ENCODE measurements at places on chromosomes 6 and 20.

DNA sequence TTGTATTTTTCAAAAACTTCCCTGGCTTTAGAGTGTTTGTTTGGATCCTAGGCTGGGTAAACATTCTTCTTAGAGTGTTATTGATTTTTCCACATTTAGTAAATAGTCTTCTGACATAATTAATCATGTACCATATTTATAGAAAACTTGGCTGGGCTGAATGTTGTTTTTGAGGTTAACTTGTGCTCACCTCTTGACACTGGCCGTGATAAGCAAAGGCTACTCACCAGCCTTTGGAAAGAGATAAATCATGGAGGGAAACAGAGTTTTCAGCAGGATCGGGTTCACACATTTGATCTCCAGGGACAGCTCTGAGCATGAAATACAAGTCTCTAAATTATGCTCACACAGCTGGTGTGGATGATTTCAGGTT, 6.2 kb upstream of the CD93 start:
- peak; percentile 53 for DNase-seq

DNA sequence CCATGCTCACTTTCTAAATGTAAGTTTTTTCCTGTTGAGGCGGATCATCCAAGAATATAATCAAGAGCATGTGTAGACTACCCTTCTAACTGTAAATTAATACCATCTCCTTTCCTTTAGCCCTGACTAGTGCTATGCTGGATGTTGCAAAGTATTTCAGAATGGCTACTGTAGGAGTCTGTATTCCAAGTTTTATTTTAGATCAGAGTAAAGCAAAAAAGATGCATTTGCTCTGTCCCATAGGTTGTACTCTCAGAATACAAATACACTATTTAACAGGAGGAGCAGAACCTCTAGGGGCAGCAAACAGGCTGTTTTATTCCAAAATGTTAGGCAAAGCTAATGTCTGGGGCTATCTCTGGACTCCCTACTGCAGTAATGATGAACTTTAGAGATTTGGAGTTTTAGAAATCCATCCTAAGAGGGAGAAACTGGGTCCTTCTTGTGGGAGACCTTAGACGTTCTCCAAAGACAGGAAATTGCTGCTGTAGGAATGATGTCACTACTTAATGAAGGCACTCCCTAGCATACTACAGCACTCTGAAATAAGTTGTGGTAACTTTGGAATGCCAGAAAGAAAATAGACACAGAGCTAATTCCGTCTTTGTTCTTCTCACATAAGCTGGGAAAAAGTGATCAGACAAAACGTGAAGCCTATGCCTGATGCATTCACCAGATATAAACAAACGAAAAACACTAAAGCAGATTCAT, 392.4 kb upstream of the HS3ST5 start:
- DNase-seq = no peak

DNA sequence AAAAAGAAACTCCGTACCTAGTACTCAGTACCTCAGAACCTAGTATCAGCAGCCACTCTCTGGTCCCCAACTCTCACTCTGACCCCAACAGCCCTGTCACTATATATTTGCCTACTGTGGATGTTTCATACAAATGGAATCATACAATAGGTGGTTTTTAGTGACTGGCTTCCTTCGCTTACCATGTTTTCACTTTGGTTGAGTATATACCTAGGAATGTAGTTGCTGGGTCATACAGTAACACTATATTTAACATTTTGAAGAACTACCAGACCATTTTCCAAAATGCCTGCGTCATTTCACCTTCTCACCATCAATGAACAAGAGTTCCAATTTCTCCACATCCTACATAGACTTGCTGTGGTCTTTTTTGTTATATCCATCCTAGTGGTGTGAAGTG, 283.2 kb downstream of the GMDS start:
- no peak for DNase-seq

DNA sequence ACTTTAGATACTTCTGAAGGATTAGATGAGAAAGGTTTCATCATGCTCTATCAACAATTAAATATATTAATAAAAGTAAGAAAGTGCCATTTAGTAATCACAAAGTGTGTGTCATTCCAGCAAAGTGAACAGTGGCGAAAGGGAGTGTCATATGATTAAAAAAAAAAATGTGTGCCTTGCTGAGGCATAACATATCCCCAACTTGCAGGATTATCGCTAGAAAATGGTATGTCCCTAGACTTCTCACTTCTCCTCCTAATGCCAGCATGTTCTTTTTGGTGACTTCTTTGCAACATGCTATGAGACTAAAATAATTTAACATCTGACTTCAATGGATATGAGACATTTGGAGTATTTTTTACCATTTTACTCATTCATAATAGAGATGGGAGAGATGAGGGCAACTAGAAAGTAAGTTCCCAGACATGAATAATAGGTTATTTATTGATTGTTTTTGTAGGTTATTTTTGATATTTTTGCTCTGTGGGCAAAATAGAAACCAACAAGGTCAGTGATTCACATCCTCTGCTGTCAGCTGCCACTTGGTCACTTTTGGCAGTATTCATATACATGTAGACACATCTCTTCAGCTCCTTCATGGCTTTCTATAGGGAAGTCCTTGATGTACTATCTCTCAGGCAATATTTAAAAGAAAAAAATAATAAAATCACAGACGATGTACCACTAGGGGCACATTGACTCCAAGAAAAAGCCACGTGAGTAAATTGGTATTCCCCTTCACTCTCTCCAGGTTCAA, 370.1 kb downstream of the BMP2 start:
- DNase-seq = no peak

GRCh38 chr6:39958947-39959346, 24.7 kb upstream of the MOCS1 start:
- no peak for DNase-seq

DNA sequence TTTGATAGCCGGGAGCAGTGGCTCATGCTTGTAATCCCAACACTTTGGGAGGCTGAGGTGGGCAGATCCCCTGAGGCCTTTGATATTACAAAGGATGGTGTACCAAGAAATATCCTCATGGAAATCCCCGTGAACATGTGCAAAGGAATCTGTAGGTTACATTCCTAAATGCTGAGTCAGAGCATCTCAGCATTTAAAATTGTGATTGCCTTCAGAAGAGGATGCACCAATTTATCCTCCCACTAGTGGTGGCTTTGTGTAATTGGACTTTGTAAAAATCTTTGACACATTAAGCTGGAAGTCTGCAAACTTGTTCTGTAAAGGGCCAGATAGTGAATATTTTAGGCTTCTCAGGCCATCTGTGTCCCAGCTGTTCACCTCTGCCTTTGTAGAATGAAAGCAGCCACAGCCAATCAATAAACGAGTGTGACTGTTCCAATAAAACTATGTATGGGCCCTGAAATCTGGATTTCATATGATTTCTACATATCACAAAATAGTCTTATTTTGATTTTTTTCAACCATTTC, 11.8 kb downstream of the TMEM14B start:
- DNase-seq = no peak

DNA sequence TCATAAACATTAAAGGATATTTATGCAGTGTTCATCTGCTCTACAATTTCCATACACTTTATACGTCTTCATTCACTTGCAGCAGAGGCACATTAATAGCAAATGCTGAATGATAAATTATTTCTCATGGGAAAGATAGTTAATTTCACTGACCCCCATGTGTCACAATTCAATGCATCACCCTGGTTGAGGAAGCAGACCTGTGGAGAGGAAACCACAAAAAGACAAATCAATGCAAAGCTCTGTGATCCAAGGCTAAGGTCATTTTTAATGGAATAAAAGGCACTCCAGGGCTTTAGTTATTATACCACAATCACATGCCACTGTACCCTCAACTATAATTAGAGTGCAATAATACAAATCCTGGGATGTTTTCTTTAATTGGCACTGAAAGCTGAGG, 40.3 kb upstream of the TENT5A start:
- DNase-seq = no peak
